ENCODE measurements at places on chromosomes 5 and 9.

GRCh38 chr9:106874652-106875051, 11.7 kb downstream of the ZNF462 start:
- DNase-seq = no peak

- no peak for DNase-seq
Measured at GRCh38 chr9:32293091-32293490, 91.4 kb upstream of the ACO1 start.

DNA sequence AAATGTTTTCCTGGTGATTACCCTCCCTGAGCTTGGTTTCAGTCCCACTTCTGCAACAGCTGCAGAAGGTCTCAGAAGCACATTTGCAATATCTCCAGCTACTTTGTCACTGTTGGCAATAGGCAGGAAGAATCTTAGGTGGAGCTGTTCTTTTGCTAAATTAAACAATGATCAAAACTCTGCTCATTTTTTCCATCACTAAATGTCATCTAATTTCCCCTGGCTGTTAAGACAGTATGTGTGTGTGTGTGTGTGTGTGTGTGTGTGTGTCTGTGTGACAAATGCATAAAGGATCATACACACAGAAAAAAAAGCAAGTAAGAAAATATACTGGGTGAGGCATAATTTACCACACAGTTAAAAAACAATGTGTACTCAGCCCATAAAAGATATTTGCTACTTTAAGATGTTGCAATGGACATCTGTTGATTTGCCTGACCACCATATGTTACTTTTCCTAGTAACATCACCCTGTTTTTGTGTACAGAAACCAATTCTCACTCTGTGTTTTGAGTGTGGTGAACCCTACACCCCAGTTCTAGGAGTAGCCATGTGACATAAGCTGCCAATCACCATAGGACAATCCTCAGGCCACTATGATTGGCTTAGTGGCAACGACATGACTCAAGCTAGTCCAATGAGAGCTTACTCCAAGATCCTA, 572.6 kb upstream of the CLINT1 start:
- DNase-seq = no peak

DNA sequence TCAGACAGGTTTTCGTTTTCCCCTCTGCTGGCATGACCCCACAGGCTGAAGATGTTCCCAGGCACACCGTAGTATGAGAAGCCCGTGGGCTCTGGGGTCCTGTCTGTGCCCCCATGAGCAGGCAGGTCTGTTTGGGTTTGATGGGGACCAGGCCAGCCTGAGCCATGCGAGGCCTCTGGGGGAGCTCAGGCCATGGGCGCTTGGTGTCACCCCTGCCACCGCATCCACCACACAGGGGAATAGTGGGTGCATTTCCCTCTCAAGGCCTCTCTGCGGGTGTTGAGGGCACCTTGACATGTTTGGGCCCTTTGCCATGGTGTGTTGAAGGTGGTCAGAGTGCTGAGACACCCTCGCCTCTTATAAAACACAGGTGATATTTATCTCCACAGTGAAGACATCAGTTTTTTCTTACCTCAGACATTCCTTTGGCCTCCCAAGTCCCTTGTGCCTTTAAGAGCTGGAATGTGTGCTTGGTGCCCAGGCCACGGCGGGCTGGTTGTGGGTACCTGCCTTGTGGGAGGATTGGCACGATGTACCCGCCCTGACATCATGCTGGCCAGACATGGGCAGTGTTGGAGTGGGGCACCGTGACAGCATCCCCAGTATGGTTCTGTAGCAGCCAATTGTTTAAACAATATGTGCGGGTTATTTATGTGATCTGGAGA, 68.3 kb downstream of the WNK2 start:
- DNase-seq = no peak

- DNase-seq = no peak
Measured at GRCh38 chr5:2914981-2915484, 163.6 kb upstream of the IRX2 start.

GRCh38 chr9:104746798-104747197, 685 bp upstream of the NIPSNAP3A start:
- DNase-seq = no peak

DNA sequence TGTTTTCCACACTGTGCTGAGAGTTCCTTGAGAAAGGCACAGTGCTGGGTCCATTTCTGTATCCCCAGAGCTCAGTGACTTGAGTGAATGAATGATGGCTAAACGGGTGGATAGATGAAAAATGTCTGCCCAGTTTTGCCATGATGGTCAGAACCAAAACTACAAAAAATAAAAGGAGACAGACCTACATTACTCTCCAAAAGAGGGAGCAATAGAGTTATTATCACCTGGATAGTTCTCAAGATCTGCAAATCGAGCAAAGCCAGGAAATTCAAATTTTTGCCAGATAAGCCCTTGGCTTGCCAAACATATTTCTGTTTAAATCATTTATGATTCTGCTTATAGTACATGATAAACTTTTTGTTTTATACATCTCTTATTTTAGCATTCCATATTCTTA, 214.2 kb upstream of the ZNF462 start:
- DNase-seq = no peak

- no peak for DNase-seq
Measured at GRCh38 chr9:109387206-109387605, 66.3 kb upstream of the EPB41L4B start.

DNA sequence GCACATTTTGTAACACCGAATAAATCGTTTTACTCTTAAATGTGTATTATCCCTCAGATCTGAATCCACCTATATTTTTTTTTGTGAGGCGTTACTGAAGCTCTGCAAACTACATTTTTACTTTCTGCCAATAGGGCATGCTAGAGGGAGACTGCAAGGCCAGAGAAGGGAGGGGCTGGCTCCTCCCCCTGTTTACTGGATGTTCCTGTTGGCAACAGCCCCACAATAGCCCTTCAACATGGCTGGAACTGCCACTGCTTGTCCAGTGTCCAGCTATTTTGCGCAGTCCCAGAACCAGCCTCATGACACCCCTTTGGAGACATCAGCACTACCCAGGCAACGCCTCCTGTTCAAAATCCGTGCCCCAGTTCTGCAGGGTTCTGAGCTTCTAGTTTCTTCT, 85.4 kb upstream of the MIER3 start:
- peak; percentile 0 for DNase-seq

DNA sequence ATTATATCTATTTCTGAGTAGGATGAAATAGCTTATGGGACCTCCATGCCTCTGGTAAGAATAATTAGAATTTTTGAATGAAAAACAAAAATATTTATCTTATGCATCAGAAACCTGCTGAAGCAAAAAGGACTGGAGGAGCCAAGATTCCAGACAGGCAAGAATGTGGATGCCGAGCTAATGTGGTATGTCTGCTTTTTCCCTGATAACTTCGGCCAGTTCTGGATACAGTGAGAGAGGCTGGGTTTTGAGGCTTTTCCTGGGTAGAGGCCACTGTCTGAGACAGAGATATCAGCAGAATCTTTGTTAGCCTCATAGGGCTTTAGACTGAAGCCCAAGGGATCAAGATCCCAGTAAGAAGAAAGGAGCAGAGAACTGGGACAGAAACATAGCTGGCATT, 5.2 kb upstream of the CTNND2 start:
- DNase-seq = no peak

GRCh38 chr5:113922343-113922742, 408.8 kb downstream of the YTHDC2 start:
- DNase-seq = no peak

GRCh38 chr9:13806714-13807113, 507.2 kb downstream of the NFIB start:
- DNase-seq = no peak

GRCh38 chr5:165126598-165126997, 1621.2 kb downstream of the MAT2B start:
- DNase-seq = no peak

GRCh38 chr5:102277144-102277543, 18.9 kb downstream of the SLCO4C1 start:
- DNase-seq = no peak

DNA sequence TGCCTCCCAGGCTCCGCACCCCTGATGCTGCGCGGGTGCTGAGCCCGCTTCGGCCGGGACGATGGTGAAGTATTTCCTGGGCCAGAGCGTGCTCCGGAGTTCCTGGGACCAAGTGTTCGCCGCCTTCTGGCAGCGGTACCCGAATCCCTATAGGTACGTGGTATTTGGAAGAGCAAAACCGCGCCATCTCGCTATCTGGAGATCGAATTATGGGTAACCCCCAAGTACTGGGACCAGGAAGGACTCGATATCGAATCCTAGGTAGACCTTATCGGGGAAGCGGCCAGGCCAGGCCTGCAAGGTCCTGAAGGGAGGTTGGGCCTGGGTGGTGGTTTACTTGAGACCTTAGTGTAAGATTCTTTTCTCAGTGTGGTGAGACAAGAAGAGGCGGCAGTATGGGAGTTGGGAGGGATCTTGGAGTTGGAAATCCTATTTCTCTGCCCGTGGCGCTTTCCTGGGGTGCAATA, 359 bp downstream of the PRELID1 start:
- DNase-seq = no peak

DNA sequence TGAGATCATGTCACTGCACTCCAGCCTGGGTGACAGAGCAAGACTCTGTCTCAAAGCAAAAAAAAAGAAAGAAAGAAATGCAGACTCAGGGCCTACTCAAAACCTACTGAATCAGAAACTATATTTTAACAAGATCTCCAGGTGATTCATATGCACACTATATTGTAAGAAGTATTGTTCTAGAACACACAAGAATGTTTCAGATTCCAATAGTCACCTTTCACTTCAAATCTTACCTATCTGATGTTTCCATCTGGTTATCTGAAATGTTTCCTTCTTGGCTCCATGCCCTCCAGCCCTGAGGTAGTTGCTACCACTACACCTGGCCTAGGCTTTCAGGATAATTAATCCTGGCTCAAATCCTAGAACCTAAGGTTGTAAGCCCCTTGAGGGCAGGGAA, 36.8 kb upstream of the SNX2 start:
- no peak for DNase-seq

DNA sequence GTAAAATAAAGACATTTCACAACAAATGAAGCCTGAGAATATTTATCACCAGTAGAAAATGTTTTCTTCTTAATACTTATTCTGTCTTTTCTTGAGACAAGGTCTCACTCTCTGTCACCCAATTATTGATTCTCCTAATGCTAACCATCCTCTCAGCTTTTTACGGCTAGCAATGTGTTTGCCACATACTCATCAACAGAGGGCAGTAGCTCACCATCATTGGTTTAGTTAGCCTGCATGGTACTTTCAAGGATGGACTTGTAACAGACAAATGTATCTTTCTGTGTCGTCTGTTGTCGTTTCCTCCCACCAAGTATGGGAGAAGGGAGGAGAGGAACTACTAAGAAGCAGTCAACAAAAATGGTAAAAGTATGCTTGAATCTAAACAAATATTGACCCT, 5.9 kb upstream of the ACO1 start:
- DNase-seq = peak; percentile 85

DNA sequence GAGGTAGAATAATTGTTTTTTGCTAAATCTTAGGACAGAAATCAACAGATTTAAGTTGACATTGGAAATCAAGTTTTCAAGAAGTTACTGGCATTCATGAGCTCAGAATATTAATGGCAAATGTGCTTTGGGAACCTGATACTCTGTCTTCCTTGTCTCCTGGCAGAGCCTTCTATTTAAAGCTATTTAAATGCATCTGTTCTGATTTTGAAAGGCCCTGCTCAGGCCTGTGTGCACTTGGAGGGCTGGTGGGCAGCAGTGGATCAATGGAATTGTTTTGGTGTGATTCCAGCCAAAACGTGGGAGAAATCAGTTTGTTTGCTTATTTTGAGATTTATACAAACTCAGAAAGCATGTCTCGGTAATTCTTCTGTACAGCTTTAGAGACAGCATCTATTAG, 38.5 kb downstream of the FBXL7 start:
- DNase-seq = no peak

- DNase-seq = no peak
Measured at GRCh38 chr5:134436523-134437339, 25.1 kb upstream of the CDKN2AIPNL start.

GRCh38 chr5:76990899-76991459, 38.1 kb downstream of the CRHBP start:
- no peak for DNase-seq

GRCh38 chr9:124248066-124248465, 9.7 kb upstream of the NEK6 start:
- no peak for DNase-seq

DNA sequence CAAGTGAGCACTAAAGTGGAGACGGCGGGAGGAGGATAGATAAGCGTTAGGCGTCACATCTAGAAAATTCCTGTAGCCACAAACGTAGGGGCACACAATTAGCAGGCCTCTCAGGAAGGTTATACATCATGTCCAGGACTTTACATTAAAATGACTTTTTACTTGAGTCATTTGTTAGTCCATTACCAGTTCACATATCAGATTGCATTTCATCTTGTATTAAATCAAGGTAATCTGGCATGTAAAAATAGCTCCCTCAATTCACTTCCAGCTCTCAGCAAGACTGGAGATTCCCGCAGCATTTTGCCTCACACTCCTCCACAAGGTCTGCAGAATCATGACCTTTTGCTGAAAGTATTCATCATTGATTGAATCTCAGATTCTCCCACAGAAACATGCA, 118.8 kb downstream of the PRDM6 start:
- no peak for DNase-seq

DNA sequence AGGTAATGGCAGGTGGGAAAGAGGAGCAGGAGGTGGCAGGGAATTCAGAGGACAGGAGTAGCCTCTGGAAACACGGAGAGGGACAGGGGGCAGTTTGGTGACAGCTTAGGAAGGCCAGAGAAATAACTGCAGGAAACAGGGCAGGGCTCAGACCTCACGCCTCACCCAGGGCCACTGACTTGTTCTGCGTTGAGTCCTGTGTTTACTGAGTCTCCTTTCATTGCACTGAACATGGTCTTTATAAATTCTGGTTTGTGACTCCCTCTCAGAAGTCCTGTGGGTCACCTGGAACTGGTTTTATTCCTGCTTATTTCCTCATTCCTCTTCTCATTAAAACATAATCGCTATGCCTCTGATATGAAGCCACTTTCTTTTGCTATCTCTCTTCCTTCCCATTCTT, 55.2 kb upstream of the ZNF622 start:
- no peak for DNase-seq

DNA sequence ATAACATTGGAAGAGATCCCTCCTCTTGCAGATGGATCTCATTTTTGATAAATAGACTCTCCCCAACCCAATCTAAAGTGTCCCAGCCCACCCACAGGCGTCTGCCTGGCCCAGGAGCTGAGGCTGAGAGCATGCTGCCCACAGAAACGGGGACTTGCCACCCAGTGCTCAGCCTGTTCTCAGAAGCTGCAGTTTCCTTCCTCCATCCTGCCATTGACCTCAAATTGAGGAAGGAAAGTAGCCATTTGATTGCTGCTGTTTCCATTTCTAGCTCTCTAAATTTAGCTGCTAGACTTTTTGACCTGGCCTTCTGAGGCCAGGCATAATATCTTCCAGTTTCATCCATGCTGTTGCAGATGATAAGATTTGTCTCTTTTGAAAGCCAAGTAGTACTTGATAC, 31.1 kb upstream of the FRMD3 start:
- no peak for DNase-seq

- no peak for DNase-seq
Measured at GRCh38 chr5:79938468-79938867, 52.6 kb downstream of the MTX3 start.

DNA sequence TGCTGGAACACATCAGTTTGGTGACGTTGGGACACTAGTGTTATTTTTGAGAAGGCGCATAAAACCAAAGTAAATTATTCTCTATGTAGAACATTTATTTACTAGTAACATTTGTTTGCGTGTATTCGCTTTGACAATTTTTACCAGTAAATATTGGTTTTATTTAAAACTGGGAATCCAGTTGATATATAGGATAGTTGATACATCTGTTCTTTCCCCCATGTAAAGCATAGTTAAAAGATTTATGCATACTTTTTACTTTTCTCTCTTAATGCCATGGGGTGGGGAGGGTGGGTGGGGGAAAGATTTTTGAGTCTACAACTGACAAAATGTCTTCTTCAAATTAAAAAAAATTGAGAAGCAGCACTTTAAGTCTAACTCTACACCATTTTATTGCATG, at the start of gene IGIP:
Gene IGIP, plus strand, starts transcription at position 301 of the 400 bp plus-strand sequence. CDS start 2,540 bp downstream, outside the sequence.
- DNase-seq = no peak
